ENCODE measurements at places on chromosomes 7 and 10.

GRCh38 chr10:60646966-60647796, 131.1 kb upstream of the CDK1 start:
- no peak for DNase-seq

GRCh38 chr7:92850516-92850915, 14.1 kb upstream of the CDK6 start:
- no peak for DNase-seq

DNA sequence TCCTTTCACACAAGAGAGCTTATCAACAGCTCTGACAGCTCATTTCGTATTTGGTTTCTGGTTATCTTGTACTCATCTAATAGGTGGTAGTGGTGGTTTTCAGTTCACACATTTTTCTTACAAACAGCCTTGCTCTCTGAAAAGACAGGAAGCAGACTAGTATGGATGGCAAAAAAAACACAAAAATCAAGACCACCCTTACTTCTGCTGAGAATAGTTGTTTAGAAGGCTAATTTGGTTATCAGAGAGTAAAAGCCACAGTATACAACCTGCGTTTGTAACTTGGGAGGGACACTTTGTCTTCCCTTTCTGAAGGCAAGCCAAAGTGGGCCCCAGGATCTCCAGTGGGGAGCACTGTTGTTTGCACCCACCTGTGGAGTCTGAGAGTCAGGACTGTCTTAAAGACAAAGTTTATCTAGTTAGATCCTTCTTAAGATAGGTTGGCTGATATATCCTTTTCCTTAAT, 68.0 kb downstream of the PIP4K2A start:
- no peak for DNase-seq

DNA sequence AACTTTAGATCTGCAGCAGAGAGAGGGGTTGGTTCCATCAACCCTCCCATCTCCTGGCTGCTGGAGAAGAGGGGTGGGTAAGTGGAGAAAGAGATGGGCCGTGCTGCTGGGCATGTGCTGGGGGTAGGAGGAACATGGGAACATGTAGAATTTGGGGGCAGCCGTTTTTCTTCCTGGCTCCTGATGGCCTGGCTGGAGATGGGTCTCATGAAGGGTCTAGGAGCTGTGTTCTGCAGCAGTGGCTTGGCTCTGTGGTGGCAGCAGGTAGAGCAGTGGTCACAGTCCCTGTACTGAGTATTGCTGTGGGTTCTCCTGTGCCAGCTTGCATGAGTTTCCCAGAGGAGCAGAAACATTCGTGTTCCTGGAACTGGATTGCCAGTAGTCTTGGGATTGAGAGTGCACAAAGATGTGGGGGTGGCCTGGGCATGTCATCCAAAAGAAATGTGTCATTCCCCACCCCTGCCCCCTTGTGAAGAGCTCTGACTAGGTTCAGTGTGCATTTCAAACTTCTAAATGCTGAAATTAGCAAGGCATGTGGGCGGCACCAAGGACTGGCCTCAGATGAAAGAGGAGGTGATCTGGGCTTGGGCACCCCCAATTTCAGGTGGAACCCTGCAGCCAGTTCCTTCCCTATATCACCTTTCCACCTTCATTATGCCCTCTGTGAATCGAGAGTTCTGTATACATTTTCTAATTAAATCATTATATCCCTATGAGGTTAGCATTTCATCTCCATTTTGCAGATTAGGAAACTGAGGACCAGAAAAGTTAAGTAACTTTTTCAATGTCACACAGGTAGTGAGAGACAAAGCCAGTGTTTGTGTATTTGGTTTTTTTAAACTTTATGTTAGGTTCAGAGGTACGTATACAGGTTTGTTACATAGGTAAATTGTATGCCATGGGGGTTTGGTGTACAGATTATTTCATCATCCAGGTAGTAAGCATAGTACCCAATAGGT, 2.1 kb downstream of the CHST3 start:
- DNase-seq, result no peak

- DNase-seq, result no peak
Measured at GRCh38 chr7:69951458-69951857, 353.2 kb downstream of the AUTS2 start.

- DNase-seq, result no peak
Measured at GRCh38 chr7:77565917-77566316, 28.8 kb downstream of the PTPN12 start.
